ENCODE measurements at places on chromosomes 7 and 10.

- DNase-seq, result no peak
These were observed 239.1 kb upstream of the KAT6B start for GRCh38 chr10:74587109-74587854.

- no peak for DNase-seq
These were observed 702.4 kb upstream of the FZD8 start for GRCh38 chr10:36344240-36345174.

GRCh38 chr10:128525936-128526335 lies 399.7 kb upstream of the MKI67 start:
- DNase-seq, result no peak

DNA sequence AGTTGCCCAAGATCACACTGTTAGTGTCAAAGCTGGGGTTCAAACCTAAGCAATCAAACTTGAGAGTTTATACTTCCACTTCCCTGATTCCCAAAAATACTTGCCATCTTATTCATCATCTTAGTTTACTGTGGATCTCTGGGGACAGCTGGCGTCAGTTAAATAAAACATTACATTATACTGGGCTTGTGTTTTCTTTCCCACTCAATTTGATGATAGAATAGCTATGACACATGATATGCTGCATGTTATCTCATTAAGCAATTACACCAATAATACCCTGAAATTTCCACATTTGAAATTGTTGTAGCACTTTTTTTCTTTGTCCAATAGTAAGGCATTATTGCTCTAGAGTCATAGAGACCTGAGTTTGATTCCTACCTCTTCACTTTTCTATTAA lies 62.9 kb upstream of the MXI1 start:
- no peak for DNase-seq

GRCh38 chr10:15084502-15084922 lies 4.1 kb downstream of the ACBD7 start:
- peak; percentile 18 for DNase-seq

DNA sequence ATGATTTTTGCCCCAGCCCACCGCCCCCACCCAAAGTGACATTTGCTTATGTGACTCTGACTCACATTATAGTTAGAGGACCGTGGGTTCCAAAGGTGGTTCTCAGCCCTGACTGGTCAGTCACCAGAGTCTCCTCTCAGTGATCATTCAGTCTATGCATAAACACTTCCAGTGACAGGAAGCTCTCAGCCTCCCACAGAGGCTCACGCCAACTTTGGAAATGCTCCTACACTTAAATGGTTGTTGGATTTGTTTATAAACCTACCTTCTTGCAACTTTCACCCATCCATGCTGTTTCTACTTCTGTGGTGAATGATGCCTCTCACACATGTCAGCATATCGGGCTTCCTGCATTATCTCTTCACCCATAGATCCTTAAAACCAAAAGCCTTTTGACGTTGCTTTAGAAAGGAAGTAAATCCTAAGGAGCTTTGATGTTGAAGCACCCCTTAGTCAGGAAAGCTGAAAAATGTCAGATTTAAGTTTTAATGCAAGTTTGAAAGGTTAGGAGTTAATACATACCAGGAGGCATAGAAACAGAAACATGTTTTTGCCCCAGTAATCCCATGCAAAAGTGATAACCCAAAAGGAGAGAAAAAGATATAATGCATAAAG lies 46.5 kb upstream of the FGL2 start:
- no peak for DNase-seq

DNA sequence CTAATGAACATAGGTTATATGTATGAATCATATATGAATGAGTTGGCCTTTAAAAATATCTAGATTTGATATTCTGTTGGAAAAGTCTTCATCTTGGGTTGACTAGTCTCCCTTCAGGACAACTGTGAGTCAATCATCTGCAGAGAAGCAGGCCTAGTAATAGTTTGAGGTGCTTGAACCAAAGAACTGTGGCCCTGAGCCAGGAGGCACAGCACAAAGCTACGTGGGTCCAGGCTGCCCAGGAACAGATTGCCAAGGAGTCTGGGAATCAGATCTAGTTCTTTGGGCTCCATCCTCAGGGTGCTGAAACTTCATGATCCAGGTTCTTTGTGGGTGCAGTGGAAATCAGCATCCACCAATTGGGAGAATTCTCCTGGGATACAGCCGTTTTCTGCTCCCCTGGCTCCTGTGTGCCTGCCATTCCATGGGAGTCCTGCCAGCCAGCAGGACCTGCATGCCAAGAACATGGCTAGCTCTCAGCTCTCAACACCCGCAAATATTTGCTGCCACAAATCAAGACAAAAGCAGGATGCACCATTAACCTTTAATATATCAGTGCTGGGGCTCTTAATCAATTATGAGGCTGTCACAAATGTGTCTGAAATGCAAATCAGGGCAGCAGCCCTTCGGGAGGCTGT lies 709.0 kb downstream of the GRID1 start:
- no peak for DNase-seq

GRCh38 chr10:27659786-27660185 lies 85.8 kb downstream of the MKX start:
- no peak for DNase-seq

- no peak for DNase-seq
These were observed 25.6 kb downstream of the VSTM4 start for GRCh38 chr10:49089557-49090188.

GRCh38 chr7:47721670-47722069 lies 139.8 kb upstream of the TNS3 start:
- no peak for DNase-seq

- DNase-seq, result no peak
These were observed 1127.7 kb upstream of the LRRTM3 start for GRCh38 chr10:65798133-65798532.

DNA sequence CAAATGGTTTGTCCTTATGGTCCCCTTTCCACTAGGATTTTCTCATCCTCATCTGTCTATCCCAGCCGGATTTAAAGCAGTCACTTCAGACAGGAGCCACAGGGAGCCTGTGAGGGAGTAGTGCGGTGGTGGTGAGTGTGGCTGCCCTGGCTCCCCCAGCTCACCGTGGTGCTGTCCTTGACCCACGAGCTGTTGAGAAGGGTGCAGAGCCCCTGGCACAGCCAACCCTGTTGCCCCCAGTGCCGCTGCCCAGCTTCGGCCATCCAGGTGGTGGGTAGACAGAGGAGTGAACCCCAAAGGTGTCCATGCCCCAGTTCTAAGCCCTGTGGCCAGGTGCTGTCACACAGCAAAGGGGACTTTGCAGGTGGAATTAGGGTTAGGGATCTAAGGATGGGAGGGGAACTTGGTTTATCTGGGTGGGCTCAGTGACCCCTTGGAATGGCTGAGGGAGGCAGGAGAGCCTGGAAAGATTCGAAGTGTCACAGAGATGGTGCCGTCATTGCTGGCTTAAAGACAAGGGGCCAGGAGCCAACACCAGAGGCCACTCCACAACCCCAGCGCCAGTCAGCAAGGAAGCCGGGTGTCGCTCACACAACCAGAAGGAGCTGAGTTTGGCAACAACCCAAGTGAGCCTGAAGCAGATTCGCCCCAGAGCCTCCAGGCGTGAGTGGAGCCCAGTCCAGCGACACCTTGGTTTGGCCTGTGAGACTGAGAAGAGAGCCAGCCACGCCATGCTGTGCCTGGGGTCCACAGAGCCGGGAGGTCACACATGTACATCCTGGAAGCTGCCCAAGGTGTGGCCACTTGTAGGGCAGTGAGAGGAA lies 142.4 kb downstream of the ADCY1 start:
- no peak for DNase-seq

DNA sequence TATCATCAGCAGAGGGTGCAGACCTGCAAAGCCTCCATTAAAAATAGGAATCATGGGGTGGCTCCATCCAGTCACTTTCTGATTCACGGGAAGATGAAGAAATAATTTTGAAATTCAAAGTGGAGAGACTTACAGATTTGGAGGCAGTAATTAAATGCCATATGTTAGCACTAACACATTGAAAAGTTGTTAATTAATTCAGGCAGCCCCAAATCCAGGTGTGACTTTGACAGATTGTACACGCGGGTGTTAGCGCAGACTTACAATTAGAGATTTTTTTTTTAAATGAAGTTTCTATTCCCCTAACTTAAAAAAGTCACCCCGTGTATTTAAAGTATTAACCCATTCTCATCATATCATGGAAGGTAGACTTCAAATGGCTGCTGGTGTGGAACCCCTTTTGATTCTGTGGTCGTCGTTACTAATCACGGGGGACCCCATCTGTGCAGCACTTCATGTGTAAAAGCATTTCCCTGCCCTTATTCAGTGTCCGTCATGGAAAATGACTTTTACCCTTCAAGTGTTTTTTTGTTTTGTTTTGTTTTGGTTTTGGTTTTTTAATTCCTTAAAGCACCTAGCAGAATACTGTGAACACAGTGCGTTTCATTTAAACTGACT lies 235.8 kb downstream of the CELF2 start:
- no peak for DNase-seq

DNA sequence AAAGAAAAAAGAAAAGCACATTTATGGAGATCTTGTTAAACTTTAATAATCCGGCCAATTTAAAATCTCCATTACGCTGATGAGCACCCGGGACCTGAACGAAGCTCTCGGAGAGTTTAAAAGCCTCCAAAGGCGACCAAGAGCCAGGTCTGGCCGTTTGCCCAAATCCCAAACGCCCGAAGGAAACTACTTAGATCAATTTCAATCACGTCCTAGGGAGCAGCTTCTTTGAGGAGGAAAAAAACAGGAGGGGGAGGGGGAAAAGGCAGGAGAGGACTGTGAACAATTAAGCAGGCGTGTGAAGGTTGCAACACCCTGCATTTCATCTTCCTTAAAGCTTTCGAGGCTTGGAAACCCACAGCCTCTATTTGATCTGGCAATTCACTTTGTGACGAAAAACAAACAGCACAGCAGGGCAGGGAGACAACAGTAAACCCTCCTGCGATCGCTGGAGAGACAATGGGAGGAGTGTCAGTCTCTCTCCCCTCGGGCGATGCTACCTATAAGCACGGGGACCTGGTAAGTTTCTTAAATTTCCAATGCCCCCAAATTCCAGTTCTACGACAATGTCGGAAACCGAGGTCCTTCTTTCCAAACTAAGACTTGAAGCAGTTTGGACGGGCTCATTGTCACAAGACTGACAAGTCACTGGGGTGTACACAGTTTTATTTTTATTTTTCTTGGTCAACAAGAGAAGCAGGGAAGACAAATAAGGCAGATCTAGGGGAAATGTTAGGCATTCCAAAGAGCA lies 1.2 kb downstream of the KLF6 start:
- no peak for DNase-seq

GRCh38 chr10:25820874-25821273 lies 113.2 kb upstream of the MYO3A start:
- peak; percentile 1 for DNase-seq

- peak; percentile 14 for DNase-seq
These were observed 462 bp downstream of the KIAA1549 start for GRCh38 chr7:138980563-138981291.

DNA sequence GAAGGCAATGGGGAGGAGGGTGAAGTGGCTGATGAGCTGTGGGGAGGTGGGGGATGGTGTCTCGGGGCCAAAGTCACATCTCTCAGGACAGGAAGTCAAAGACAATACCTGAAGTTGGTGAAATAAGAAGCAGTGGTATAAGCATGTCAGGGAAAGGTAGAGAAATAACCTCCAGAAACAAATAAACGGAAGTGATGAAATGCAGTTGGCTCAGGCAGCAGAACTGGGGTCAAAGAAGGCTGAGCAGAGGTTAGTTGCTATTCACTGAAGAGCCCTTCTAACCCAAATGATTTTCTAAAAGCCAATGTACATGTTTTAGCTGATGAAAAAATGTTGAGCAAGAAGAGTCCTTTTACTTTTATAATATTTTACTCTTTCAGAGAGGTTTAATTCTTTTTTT lies 78.6 kb upstream of the ADRB1 start:
- DNase-seq, result no peak

DNA sequence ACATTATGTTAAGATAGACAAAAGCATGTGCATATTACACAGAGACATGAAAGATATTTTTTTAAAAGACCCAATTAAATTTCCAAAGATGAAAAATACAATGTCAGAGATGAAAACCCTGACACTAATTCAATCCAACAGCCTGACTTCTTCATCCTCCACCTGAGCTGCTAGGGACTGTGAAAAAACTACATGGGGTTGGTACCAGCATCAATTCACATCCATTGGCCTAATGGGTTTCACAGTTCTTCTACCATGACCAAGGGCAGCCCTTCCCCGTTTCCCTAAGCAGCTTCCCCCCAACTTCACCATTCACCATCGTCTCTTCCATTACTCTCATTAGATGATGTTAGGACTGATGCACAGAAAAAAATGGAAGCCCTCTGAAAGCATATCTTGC lies 37.4 kb upstream of the CDCA7L start:
- DNase-seq, result no peak

GRCh38 chr10:50395851-50396250 lies 144.5 kb upstream of the ASAH2 start:
- DNase-seq, result peak; percentile 13

DNA sequence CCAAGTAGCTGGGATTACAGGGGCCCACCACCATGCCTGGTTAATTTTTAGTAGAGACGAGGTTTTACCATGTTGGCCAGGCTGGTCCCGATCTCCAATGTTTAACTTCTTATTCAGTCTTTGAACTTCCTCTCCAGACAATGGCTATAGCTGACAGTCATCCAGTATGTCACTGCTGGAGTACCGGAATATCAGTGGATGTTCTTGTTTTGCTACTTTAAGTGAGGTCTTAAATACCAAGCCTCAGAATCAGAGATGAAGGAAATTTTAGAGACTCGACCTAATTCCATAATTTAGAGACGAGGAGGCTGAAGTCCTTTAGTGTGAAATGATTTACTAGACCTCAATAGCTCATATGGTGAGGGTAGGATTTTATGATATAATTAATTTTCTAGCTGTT lies 294.8 kb upstream of the KLF6 start:
- no peak for DNase-seq

DNA sequence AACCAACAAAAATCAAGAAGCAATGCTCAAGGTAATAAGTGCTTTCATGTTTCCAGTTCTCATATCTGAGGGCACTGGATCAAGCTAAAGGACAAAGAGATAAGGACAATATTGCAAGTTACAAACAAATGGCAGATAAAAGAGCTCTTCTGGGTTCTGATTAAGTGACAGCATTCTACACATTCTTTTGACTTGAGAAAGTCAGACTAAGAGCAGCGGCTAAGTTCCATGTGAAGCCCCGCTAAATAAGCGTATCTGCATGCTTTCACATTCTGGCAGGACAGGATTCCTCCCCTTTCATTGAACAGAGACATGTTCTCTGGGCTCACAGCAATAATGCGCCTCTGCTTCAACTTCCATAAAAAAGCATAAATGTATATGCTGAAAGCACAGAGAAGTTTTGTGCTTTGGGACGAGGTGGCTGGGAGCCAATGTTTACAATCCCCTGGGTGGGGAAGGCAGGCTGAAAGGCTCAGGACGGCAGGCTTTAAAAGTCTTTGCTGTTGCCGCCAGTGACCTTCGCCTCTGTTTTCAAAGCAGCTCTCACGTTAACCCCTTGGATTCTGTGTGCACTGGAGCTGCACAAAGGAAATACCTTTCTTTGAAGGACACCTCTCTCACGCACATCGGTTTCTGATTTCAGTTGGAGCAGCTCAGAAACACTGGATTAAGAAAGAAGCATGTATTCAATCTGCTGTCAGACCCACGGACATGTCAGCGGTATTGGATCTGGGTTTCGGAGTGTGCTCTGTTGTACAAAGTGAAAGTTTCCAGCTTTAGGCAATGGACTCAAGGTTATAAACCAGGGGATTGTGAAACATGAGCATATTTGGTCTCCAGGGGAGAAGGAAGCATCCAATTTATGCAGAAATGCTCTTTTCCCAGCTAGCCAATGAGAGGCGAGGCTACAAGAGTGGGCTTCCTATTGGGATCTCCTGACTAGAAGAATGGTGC lies 105.4 kb upstream of the FAM133B start:
- peak; percentile 36 for DNase-seq

GRCh38 chr7:107284911-107285479 lies 116.2 kb downstream of the HBP1 start:
- no peak for DNase-seq

- DNase-seq, result peak; percentile 36
These were observed 117.3 kb downstream of the FAM53B start for GRCh38 chr10:124626759-124627380.

Measured in common myeloid progenitor, CD34-positive (primary cell).